ENCODE measurements at places on chromosomes 16 and 17.

DNA sequence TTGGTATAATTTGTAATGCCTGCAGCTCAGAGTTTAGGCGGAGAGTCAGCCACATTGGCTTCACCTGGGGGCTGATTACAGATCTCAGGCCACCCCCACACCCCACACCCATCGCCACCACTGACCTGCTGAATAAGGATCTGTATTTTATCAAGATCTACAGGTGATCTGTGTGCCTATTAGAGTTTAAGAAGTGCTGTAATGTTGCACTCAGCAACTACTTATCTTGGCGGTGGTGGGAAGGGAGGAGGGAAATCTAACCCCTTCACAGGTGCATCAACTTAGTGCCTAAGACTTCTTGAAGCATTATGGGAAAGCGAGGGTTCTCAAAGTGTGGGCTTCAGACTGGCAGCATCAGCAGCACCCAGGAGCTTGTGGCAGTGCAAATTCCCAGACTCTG lies 17.5 kb upstream of the KRT20 start:
- no peak for DNase-seq

DNA sequence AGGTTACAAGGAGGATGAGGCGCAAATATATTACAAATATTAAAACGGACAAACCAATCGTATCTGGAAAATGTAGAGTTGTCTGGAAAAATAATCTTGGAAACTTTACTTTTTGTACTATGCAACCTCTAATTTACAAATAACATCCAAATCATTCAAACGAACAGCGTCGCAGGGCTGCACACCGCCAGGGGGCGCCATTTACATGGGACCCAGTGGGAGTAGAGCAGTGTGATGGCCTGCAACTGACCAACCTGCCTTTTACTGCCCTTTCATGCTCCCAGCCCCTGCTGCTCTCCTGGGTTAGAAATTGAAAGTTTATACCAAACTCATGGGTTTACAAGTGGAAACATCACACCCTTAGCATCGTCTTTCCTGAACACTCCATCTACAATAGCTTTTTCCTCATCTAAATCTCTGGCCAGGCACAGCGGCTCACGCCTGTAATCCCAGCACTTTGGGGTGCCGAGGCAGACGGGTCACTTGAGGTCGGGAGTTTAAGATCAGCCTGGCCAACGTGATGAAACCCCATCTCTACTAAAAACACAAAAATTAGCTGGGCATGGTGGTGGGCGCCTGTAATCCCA lies 10.0 kb downstream of the PITPNC1 start:
- DNase-seq, result no peak

DNA sequence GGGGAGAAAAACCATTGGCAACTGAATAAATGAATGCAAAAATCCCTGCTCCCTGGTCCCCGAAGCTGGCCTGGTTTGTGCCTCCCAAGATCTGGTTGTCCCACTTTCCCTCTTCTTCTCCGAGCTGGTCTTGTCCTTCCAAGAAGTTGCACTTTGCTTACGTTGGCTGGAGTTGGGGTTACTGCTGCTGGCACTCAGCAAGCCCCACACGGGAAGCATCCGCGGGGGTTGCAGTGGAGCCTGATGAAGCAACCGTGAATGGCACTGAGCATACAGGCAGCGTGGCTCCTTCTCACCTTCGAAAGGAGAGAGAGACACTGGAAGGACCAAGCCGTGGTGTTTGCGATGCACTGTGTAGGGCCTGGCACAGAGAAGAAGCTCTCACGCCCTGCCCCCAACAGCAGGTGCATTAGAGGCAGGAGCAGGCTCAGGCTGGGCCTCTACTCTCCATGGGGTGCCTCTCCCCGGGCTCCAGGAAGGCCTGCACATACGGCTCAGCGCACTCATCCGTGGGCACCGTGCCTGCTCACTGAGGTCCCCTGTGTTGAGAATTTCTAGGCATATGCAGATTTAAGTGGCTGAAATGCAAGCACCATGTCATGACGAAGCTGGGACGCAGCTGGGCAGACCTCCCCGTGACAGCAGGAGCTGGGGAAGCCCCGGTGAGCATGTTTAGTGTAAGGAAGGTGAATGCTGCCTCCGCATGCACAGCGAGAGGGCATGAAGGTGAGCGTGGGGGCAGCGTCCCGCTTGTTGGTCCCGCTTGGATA lies 12.1 kb downstream of the CA5A start:
- DNase-seq, result no peak

DNA sequence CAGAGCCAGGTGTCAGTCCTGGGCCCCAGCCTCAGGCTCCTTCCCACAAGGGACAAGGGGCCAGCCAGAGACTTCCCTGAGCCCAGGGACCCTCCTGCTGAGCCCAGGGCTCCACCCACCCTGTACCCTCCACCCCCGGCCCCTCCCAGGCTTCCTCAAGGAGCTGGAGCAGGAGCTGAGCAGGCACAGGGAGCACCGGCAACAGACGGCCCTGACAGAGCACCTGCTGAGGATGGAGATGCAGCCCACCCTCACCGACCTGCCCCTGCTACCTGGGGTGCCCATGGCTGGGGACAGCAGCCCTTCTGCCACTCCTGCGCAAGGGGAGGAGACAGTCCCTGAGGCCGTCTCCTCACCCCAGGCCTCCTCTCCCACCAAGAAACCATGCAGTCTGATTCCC lies 4.5 kb downstream of the SCRN2 start:
- no peak for DNase-seq

GRCh38 chr17:5883775-5884665 lies 186.2 kb upstream of the WSCD1 start:
- no peak for DNase-seq

GRCh38 chr16:4689864-4690704 lies 3.3 kb upstream of the NUDT16L1 start:
- no peak for DNase-seq

DNA sequence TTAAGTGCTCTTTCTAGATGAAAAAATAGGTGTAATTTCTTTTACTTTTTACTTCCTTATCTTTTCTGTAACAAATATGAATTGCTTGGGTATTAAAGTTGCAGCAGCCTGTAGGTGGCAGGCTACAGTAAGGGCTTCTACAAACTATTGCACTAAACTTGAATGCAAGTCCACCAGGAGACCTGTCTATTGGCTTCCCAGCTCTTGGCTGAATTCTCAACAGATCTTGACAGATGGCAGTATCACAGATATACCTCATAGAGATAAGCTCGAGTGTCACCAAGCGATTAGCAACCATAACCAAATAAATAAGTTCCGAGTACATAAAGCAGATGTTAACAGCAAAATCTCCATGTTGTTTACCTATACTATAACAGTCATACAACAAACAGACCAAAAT lies 5.9 kb downstream of the BBS2 start:
- DNase-seq, result peak; percentile 48

GRCh38 chr17:81665205-81666091 lies 957 bp downstream of the OXLD1 start:
- DNase-seq, result peak; percentile 28

- DNase-seq, result no peak
Observed at GRCh38 chr17:77915594-77916021, 42.9 kb upstream of the TNRC6C start.

DNA sequence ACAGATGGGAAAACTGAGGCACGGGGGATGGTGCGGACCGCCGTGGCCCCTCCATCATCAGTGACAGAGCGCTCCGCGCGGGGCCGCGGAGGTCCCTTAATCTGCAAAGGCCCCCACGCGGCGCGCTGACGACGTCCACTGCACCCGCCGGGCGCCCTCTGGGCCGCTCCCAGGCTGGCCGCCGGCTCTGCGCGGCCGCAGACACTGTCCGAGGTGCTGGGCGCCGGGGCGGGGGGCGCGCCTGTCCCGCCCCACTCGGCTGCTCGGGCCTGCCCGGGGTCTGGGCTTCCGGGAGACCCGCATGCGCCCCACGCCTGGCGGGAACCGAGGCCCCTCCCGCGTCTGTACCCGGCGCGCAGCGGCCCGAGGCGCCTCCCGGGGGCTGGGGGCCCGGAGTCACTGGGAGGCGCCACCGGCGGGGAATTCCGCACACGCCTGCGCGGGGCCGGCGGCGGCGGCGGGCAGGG lies 550 bp upstream of the RNF213 start:
- DNase-seq, result peak; percentile 79

GRCh38 chr17:73492821-73493814 lies 151.1 kb downstream of the SDK2 start:
- DNase-seq, result no peak

GRCh38 chr16:69564845-69565670 lies 708 bp upstream of the NFAT5 start:
- DNase-seq, result peak; percentile 17

DNA sequence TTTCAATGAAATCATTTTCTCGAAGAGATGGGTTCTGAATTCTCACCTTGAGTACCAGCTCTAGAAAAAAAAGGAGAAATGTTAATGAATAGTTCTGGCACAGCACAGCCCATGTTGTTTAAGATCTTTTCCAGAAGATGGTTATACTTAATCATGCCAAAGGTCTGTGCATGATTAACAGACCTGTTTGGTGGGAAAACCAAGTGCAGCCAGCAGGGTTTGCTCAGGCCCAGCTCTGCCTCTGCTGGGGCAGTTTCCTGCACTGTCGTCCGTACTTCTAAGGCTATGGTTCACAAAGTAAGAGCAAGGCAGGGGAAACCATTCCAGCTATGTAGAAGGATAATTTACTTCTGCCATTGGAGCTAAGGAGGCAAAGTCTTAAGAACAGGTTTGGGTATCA lies 10.7 kb downstream of the ANKRD40 start:
- DNase-seq, result no peak

DNA sequence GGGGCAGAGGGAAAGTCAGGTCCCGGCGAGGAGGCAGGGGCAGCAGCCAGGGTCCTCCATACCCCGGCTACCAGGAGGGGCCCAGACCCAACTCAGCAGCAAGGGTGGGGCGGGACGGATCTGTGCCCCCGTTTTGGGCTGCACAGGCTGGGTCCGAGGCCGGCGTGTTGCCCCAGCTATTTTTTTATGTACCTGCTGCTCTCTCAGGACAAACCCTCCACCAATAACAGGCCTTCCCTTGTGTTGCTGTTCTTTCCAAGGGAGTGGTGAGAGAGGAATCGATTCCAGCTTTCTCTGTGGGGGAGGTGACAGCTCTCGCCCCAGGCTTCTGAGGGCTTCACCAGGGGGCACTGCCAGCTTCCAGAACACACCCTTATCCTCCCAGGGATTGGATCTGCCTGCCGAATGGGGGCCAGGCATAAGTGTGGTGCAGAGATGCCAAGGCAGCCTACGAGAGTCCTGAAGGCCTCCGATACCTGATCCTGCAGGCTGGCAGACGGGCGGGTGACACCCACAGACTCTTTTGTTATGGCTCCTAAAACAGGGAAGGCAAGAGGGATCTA lies 22.3 kb downstream of the RTN4RL1 start:
- no peak for DNase-seq

GRCh38 chr16:84339311-84339710 lies 29.0 kb upstream of the ATP2C2 start:
- DNase-seq, result no peak

DNA sequence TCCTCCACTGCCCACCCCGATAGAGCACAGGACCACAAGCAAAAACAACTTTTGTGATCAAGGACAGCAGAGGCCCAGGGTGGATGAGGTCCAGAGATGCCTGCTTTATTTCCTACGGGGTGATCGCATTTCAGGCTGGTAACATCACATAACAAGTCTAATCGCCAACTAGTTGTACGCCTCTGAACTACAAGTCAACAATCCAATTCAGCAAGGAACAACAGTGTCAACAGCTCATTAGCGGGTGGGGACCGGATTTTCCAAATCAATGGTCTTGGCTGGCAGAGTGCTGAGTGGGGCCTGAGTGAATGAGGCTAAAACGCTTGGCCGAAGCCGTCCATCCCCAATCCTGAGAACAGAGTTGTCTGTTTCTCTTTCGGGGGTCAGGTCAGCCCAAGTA lies 17.1 kb downstream of the MRM3 start:
- DNase-seq, result no peak
